ENCODE measurements at places on chromosomes 3 and 15.

DNA sequence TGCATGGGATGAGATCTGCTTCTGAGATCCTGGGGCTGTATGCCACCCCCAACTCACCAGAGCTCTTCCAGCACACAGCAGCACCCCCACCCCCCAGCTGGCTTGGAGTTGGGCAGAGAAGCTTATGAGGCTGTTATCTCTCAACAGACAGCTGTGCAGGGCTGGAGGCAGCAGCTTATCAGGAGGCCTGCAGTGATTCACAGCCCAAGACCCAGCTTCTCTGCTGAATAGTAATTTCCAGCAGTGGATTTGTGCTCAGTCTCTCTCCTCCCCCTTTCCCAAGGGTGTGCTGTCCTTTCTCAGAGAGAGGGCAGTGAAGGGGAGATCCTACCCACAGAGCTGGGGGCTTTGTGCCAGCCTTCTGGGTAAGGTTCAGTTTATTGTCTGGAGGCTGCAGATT is 2.1 kb downstream of the RPP25 start:
- DNase-seq = no peak

- no peak for DNase-seq
Observed at GRCh38 chr3:186882881-186883685, 40.6 kb downstream of the ADIPOQ start.

- peak; percentile 64 for DNase-seq
Observed at GRCh38 chr3:126542340-126543241, 16.1 kb downstream of the C3orf22 start.

DNA sequence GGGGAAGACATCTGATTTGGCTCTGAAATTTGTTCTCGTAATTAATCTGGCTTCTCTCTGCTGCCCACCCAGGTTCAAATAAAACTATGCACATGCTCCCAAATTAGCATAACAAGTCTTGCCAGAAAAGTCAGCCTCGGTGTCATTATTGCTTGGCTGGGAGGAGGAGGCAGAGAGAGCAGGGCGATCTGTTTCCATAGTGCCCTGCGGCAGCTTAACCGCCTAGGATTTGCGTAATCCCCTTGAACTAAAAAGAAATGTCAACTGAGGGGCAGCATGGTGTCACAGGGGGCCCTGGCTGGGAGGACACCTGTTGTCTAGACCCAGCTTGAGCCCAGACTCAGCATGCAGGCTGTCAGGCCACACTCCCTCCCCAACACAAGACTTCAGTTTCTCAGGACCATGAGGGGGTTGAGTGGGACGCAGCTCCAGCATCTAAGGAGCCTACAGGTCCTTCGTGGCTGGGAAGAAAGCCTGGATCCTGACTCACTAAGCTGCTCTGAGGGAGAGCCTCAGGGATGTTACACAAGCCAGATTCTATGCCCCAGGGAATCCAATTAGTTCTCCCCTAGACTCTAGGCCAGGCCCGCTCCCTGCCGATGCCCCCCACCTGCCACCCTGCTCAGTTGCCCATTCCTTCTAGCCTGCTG is 17.3 kb downstream of the MRPS11 start:
- DNase-seq = no peak

GRCh38 chr3:44915702-44916438 is 41.5 kb downstream of the TGM4 start:
- DNase-seq = no peak

- no peak for DNase-seq
Observed at GRCh38 chr15:101637038-101637437, 15.1 kb downstream of the TM2D3 start.

- no peak for DNase-seq
Observed at GRCh38 chr15:56175788-56176187, 67.9 kb downstream of the RFX7 start.

- no peak for DNase-seq
Observed at GRCh38 chr15:39132954-39133600, 447.8 kb upstream of the THBS1 start.

DNA sequence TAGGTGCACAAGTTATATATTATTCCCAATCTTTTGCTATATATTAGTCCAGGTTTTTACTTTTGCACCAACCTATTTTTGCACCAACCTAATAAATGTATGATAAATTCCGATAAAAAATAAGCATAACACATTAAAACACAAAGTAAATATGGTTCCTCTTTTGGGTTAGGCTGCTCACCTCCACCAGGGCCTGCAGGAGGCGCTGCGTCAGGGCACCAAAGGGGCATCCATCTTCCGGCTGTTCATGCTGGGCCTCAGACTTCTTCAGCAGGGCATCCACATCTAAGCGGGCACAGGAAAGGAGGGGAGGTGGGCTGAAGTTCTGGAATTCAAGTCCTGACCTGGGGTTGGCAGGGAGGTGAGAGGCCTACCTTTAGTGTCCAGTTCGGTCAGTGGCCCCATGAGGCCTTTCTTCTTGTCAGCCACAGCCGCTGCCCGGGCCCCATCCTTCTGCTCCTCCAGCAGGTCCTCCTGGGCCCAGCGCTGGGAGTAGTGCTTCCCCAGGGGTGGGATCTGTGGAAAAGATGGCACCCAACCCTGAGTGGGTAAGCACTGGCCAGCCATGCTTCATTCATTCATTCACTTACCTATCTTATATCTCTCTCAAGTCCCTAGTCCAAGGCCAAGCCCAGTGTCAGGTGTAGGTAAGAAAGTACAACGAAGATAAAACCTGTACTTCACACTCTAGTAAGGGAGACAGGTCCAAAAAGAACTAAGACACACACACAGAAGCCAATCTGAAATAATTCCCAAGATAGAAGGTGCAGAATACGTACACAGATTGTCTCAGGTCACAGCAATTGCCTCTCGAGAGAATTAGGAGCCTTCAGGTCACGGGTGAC is 5.2 kb downstream of the TADA3 start:
- DNase-seq = peak; percentile 54

DNA sequence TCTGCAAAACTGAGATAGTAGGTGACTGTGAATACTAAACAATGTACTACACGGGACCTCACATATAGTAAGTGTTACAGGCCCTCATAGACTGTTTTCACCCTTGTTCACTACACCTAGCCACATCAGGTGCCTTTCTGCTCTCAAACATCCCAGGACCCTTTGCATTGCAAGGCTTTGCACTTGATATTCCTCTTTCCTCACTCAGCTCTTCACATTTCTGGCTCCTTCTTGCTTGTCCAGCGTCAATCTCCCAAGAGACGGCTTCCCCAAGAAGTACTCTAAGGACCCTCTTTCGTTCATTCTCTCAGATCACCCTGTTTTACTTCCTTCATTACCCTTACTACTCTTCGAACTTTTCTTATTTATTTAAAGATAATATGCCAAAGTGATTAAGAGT is 10.0 kb downstream of the DENND4A start:
- no peak for DNase-seq

GRCh38 chr3:42424911-42425310 is 14.5 kb upstream of the LYZL4 start:
- DNase-seq = no peak

DNA sequence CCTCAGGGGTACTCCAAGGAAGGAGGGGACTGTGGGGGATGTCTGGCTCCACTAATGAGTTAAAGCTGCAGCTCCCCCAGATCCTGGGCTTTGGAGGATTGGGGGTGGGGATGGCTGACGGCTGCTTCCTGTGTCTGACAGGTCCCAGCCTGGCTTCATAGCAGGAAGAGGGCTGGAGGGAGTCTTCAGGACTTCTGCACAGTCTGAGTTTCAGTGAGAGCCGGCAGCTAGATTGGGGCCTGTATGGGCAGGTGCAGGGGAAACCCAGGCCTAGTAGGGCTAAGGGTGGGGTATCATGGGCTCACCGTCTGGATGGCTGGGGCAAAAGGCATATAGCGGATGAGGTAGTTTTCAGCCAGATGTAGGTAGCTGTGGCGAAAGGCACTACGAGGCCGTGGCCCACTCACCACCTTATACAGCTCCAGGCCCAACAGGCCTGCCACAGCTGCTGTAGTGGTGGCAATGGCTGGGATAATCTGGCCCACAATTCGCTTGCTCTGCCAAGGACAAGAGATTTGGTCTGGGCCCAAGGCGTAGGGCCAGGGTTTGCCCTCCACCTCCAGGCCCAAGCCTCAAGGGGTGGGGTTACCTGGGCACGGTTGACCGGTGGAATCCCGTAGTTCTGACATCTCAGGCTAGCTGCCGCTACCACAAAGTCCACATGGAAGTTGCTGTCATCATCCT is 4.5 kb downstream of the INKA1 start:
- DNase-seq = no peak

- DNase-seq = no peak
Observed at GRCh38 chr3:21673393-21673792, 77.6 kb downstream of the ZNF385D start.

DNA sequence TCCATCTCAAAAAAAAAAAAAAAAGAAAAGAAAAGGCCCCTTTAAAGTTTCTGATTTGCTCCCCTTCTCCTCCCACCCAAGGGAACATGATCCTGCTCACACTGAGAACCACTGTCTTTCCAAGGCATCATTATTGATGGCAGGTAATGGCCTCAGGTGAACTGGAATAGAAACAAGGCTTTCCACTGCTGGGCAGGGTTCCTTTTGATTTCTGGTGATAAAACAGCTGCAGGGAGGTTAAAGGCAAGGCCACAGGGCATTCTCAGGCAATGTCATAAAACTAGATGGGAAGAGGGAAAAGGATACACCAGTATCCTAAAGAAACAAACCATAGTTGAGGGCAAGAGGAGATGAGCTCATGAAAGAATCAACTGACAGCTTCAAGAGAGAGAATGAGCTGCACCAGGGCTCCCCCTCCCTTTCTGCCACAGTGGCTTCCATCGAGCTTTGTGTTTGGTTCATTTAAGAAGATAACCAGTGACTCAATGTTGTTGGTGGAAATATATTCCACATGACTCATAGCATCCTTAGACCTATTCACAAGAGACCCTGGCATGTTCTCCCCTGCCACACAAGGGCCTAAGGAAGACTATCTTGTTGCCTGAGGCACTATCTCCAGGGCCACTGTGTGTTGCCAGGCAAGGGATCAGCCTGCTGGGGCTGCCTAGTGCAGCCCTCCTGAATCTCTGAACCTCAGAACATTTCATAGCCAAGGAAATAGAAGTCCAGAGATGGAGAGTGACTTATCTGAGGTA is 86.4 kb downstream of the WDR76 start:
- no peak for DNase-seq

- DNase-seq = no peak
Observed at GRCh38 chr3:99962703-99963102, 145.0 kb downstream of the CMSS1 start.

GRCh38 chr3:81967393-81967792 is 205.9 kb upstream of the GBE1 start:
- DNase-seq = no peak

All from aorta (tissue), 5 donors.